ENCODE measurements at places on chromosomes 3 and 15. TPM values are rescaled to one million over a fixed set of nuclear protein-coding genes. Genes with fewer than 3 reads are reported as not detected.

Gene CAND2
- 4.3 TPM for total RNA-seq

Gene LRRC34
- 12.9 TPM for total RNA-seq

Gene WDR49
- total RNA-seq: 5.2 TPM

Gene ASB14
- not detected for total RNA-seq

Gene PSTPIP1
- 21.9 TPM for total RNA-seq

Gene ANKUB1
- total RNA-seq: not detected

Gene KLF15
- 40.4 TPM for total RNA-seq
